ENCODE measurements at places on chromosomes 5 and 9.

GRCh38 chr5:74052441-74053221, 426.6 kb downstream of the ARHGEF28 start:
- DNase-seq, result no peak

DNA sequence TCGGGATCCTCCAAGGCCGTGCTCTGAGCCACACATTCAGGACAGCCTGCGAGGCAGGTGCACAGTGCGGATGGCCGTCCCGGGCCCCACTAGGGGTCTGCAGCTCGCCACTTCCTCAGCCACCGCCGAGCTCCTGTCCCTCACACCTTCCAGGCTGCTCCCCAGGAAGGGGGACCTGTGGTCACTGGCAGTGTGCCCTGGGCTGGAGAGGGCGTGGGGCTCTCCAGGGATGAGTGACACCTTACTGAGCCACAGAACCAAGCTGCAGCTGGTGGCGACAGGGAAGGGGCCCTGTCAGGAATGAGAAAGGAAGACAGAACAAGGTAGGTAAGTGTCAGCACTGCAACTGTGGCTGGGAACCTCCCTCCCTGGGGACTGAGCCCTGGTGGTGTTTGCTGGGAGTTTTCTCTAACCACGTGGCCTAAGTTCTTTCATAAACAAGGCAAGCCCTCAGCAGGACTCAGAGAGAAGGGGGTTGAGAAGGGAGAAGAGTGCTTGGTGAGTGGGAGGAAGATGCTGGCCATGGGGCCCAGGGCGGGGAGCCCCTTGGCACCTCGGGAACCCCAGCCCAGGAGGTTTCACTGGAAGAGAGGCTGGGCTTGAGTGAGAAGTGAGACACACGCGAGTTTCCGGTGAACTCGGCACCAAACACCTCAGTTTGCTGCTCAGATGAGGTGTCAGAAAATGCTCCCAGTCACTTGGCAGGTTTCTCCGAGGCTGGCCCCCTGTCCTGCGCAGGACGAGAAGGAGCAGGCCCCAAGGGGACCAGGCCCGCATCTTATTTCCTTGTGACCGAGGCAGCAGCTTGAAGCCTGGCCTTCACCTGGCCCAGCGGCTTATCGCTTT, 5.2 kb downstream of the IL13 start:
- no peak for DNase-seq

GRCh38 chr5:168365581-168366081, 74.2 kb downstream of the WWC1 start:
- no peak for DNase-seq

DNA sequence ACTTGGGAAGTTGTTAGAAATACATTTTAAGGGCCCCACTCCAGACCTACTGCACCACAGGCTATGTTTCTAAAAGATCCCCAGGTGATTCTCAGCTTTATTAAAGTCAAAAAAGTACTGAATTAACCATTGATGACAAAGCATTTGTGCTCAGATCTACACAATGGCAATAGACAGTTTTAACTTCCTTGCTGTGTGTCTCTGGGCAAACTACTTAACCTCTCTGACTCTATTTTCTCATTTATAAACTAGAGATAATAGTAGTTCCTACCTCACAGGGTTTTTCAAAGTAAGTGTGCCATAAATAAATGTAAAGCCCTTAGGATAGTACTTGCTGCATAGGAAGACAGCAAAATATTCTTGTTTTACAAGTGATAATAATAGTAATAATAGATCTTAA, 66.3 kb downstream of the LIX1 start:
- no peak for DNase-seq

DNA sequence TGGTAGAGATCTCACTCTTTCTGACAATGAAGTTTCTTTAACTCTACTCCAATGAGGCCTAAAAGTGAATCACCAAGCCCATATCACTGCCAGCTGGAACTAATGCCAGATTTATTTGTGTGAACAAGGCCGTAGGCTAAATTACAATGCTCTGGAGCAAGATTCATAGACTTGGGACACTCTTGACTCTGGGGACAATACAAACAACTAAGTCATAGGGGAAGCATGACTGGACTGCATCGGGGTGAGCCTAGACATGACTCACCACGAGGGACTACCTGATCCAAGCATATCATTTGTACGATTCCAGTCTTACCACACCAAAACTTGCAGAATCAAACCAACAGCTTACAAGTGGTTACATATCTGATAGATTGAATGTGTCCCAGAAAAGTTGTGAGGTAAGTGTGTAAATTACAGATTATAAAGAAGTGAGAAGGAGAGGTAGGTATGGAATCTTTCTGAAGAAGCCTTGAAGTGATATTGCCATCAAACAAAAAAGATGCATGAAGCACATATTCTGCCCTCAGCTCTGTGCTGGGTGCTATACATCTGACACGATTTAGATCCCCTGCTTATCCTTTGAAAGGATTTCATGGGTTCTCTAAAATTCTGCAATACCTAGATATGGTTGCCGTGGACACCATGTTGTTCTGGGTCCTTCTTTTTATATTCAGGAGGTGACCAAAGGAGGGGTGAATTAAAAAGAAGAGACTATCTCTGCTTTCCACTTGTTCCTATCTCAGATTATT, 199.3 kb upstream of the PDE4D start:
- no peak for DNase-seq

DNA sequence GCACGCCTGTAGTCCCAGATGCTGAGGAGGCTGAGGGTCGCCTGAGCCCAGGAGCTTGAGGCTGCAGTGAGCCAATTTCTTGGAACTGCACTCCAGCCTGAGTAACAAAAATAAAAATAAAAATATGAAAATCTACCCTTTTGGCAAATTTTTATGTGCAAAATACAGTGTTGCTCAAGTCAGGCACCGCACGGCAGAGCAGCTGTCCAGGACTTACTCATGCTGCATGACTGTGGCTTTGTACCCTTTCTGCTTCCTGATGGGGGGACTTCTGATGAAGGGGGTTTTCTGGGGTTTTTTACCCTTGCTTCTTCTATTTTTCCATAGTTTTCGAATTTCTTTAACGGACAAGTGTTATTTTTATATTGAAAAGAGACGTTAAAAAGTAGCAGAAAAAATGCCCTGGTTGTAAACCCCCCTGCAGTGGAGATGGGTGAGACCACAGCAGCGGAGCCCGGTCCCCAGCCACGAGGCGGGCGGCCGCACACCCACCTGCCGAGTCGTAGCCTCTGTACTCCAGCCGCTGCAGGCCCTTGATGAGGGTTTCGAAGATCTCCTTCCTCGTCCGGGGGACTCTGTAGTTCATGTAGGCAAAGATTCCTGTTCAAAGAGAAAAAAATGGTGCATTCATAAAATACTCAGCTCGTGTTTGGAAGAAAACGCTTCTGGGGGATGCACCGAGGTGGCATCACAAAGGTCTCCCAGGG, 15.0 kb downstream of the GFPT2 start:
- no peak for DNase-seq

- DNase-seq, result peak; percentile 48
These were observed 15.3 kb downstream of the GPR21 start for GRCh38 chr9:123048748-123049147.

DNA sequence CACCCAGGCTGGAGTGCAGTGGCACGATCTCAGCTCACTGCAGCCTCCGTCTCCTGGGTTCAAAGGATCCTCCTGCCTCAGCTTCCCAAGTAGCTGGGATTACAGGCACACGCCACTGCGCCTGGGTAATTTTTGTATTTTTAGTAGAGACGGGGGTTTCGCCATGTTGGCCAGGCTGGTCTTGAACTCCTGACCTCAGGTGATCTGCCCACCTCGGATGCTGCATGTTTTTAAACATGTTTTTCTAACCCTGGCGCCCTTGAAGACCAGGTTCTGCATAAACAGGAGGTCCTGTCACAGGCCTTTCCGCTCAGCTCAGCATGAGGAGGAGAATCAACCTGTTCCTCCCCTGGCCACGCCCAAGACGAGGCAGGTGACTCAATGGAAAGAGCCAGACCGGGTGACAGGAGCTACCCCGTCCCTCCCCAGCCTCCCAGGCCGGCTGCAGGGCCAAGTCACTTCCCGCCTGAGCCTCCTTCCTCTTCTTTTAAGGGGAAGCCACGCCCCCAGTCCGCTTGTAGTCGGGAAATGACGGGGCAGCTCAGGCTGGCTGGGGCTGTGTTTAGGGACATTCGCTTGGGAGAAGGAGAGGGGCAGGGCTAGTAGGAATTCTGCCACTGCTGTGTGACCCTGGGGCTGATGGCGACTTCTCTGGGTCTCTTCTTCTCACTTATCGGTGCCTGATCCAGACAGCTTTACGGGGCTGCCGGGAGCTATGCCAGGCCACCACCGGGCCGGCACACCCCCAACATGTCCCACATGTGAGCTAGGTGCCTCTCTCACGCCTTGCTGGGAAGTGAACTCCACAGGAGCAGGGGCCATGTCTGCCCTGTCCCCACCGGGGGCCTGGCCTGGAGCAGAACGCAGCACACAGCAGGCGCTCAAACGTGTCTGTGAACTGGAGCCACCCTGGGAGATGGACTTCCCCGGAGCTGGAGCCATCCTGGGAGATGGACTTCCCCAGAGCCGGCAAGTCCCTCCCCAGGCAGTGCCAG, 6.1 kb downstream of the NOTCH1 start:
- no peak for DNase-seq

DNA sequence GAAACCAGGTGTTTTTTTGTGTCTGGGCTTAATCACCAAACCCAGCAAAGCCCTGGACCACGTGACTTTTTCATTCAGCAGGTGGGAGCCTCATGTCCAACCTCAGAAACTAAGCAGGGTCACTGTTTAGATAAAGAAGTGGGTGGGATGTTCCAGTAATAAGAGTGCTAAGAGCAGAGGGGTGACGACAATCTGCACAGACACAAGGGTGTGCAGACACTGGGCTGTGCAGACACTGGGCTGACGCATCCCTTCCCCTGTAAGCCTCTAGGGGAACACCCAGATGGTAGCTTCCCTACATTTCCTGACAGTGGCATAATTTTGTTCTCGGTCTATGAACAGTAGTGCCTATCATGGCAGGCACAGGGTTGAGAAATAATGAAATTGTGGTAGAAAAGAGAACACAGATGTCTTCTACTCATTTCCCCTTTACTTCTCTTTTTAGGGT, 85.1 kb downstream of the SAXO1 start:
- DNase-seq, result peak; percentile 66

- no peak for DNase-seq
These were observed 27.1 kb upstream of the FAM240B start for GRCh38 chr9:38747067-38747466.

- DNase-seq, result no peak
These were observed 268.8 kb downstream of the NSG2 start for GRCh38 chr5:174314261-174314660.

GRCh38 chr5:122019919-122020590, 58.0 kb downstream of the LOX start:
- DNase-seq, result no peak

DNA sequence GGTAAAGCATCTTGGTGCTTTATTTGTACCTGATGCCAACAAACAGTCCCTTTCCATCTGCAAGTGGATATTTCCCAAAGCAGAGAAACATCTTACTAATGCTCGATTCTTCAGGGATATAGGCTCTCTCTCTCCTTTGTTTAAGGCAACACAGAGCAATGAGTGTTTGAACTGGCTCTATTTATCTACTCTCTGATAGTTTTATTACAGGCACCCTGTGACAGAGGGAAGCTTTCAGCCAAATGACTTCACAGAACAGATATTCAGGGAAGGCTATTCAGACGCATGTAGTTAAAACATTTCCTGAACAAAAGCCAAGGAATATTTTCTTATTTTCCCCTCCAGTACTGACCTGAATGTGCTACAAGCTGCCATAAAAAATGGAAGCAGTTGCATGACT, 141.8 kb downstream of the YIPF5 start:
- DNase-seq, result peak; percentile 74

DNA sequence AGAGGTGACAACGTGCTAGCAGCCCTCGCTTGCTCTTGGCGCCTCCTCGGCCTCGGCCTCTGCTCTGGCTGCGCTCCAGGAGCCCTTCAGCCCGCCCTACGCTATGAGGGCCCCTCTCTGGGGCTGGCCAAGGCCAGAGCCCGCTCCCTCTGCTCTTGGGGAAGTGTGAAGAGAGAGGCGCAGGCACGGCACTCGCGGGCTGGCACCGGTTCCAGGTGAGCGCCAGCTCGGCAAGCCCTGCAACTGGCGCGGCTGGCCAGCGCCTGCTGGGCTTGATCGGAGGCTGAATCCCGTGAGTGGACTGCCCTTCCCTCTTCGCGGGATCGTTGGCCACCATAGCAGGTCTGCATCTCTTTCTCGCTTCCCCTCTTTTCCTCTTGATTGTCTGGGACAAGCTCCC, 298.0 kb upstream of the PTPRD start:
- DNase-seq, result no peak

DNA sequence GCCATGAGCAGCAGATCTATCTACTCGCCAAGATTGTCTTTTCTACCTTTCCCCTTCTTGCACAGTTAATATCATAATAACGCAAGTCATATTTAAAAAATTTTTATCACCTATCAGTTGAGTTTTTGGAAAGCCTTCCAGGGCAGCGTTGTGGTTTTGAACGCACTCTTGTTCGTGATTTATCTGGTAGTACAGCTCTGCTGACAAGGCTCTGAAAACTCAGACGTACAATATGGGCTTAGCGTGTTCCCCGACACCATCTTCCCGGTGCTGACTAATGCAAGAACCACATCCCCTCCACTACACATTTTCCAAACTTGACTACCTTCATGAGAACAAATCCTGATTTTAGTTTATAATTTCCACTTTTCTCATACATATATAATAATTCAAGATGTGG, 1.6 kb upstream of the NFIL3 start:
- DNase-seq, result no peak

DNA sequence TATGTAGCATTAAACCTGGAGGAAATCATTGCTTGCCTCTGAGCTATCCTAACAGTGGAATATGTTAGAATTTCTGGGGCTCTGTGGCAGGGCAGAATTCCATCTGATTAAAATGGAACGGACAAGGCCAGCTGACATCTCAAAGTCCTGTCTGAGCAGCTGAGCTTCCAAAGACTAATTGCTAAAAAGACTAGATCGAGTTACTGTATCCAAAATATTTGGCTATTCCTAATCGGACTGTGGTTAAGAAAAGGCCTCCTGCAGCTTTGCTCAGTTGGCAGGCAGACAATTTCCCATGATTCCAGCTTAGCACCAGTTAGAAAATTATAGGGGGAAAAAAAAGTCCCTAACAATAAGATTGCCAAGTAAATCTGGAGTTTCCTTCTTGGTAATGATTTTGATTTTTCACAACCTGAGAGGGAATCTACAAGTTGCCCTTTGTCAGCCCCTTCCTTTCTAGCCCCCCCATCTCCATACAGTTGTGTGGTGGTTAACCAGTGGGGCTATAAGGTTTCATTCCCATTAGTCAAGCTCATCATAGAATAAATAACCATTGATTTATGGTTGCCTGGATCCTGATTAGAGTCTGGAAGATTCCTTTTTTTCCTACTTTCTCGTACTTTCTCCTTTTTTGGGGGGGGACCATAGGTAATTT, 26.4 kb downstream of the PTGR1 start:
- DNase-seq, result no peak

GRCh38 chr5:51669095-51669494, 285.8 kb downstream of the ISL1 start:
- no peak for DNase-seq

DNA sequence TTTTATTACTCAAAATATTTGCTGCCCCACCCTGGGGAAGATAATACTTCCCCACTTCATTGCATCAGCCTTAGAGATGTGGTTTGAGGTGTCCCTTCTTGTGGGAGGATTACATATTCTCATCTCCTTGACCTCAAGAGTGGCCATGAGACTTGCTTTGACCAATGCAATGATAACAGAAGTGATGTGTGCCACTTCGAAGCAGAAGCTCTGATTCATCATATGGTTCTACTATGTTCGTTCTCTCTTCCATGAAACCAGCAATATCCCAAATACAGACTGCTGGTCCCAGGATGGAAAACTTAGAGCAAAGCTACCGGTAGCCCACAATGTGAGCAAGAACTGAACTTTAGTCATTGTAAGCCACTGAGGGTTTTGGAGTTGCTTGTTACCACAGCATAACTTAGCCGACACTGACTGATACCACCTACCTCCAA, 92.0 kb downstream of the THBS4 start:
- DNase-seq, result no peak

GRCh38 chr9:105291938-105292337, 47.5 kb downstream of the SLC44A1 start:
- DNase-seq, result no peak

All from NCI-H2081 (cell line).